NCI-H2171 treated with DMSO at 0.1 percent for 48 hours (cell line): ENCODE measurements at places on chromosomes 13 and 19.

GRCh38 chr19:48489608-48490216 lies 20.5 kb downstream of the CYTH2 start:
- peak; percentile 57 for DNase-seq

- DNase-seq: no peak
Measured at GRCh38 chr13:49641801-49642291, 13.5 kb downstream of the ARL11 start.

DNA sequence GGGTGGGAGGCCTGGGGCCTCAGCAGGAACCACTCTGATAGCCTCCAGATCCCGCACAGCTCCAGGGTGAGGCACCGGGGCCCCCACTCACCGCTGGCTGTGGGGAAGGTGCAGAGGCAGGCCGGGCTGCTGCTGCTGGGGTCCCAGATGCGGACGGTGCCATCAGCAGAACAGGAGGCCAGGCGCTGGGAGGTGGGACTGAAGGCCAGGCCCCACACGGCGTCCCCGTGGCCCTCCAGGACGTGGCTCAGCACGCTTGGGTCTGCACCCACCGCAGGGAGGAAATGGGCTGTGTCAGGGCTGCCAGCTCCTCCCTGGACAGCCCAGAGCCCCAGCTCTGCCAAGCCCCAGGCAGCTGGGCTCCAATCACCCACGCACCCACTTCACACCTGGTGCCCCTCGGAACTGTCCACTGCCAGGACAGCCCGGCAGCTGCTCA lies 6.1 kb upstream of the PRKD2 start:
- no peak for DNase-seq

DNA sequence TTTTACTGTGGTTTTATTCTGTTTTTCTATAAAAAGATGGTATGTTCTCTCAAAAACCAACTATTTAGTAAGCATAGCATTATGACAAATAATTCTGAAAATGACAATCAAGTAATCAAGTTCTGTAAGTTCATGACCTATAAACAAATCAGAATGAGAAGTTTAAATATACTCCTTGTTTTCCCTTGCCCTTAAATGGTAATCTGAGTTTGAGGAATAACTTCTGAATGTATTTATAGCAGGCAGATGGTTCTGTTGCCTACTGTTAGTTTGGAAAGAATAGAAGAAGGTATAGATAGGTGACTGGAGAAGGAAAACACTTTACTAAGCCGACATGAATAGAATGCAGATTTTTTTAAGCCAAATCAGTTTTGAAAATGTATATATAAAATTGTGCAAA lies 63.9 kb downstream of the POSTN start:
- no peak for DNase-seq

GRCh38 chr13:110319774-110320509 lies 12.9 kb downstream of the COL4A2 start:
- DNase-seq: no peak

DNA sequence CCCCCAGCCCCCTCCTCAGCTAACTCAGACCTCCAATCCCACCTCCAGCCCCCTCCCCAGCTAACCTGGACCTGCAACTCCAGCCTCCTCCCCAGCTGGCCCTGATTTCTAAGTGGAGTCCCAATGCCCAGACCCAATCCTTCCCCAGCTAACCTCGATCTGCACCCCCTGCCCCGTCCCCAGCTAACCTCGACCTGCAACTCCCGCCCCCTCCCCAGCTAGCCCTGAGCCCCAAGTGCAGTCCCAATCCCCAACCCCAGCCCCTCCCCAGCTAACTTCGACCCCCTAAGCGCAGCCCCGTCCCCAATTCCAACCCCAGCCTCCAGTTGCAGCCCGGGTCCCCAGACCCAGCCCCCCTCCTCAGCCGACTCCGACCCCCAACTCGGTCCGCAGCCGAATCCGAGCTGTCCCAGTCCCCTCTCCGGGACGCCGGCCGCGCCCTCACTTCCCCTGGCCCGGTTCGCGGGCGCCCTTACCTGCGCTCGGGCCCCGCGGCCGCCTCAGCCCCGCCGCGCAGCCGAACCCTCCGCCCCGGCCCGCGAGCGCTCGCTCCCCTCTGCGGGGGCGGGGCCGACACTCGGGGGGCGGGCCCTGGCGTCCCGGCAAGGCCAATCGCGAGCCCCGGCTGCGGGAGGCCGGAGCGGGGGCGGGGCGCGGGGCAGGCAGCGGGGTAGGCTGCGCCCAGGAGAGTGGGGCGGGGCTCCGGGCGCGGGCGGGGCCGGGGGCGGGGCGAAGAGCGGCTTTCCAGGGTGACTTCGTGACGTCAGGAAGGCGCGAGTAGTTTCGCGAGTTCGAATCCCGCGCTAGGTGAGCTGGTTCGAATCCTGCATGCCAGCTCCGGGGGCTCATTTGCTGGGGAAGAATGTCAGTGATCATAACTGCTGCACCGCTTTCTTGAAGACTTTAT lies at the start of gene GNG7:
Gene GNG7 (minus strand): TSS at position 525 of the 907 bp plus-strand sequence. CDS start 182,006 bp downstream, outside the sequence.
- DNase-seq: peak; percentile 79

- DNase-seq: peak; percentile 30
Measured at GRCh38 chr19:45455707-45456499, 11.9 kb upstream of the FOSB start.

- no peak for DNase-seq
Measured at GRCh38 chr19:54430306-54431254, 15.3 kb downstream of the TTYH1 start.

- peak; percentile 100 for DNase-seq
Measured at GRCh38 chr13:55553701-55554100, 1587.0 kb upstream of the PRR20A start.

GRCh38 chr13:54536112-54536511 lies 1507.5 kb downstream of the OLFM4 start:
- DNase-seq: peak; percentile 37

- DNase-seq: no peak
Measured at GRCh38 chr13:103133556-103133955, 67.3 kb upstream of the SLC10A2 start.

DNA sequence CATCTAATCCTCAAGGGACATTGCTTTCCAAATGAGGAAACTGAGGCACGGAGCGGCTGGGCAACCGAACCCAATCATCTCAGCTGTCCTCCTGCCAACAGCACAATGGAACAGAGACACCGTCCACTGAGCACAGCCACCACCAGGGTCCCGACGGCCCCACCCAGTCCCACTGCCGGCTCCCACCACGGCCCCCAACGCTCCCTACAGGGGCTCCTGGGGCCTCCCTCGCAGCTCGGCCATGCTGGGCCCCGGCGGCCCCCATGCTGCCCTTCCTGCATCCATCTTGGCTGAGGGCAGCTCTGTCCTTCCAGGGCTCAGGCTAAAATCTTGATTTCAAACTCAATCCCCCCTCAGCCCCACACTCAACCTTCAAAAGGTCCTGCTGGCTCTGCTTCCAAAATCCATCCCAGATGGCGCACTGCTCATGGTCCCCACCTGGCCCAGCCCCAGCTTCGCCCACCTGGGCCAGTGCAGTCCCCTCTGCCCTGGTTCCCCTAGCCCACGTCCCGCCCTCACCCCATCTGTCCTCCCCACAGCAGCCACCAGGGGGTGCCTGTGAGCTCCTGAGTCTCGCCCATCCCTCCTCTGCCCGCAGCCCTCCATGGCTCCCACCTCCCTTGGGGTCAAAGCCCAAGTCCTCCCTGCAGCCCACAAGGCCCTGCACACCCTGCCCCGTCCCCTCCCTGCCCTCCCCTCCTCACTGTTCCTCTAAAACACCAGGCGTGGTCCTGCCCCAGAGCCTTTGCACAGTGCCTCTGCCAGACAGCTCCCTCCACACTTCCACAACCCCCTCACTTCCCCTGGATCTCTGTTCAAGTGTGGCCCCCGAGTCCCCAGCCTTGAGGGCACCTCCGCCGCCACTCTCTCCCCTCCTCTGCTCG lies 7.9 kb downstream of the PIP5K1C start:
- no peak for DNase-seq

DNA sequence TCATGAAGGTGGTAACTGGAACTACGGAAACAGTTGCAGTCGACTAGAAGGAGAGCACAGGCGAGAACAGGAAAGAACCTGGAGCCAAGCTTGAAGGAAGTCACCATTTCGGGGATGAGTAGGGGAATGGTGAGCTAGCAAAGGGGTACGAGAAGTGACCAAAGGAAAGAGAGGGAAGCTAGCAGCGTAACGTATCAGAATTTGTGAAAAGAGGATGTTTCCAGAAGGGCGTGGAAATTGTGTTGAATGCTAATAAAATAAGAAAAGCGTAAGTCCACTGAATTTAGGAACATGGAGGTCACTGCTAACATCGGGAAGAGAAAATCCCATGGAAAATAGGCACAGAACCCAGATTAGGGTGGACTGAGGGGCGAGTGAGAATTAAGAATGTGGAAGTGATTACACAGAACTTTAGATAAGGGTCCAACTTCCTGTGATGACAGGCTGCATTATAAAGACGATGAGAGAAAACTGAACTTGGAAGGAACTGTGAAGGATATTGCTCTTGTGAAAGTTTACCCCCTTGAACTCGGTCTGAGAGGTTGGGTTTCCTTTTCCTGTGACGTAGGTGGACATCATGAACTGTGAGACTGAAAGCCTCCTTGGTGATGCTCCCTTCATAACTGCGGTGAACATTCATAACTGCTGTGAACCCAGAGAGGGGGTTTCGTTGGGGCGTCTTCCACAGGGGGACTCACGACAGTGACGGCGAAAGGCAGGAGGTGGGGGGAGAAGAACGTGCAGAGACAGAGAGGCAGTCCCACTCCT lies 2.0 kb upstream of the FFAR2 start:
- DNase-seq: no peak

GRCh38 chr13:90950160-90950559 lies 397.3 kb upstream of the MIR17HG start:
- no peak for DNase-seq

DNA sequence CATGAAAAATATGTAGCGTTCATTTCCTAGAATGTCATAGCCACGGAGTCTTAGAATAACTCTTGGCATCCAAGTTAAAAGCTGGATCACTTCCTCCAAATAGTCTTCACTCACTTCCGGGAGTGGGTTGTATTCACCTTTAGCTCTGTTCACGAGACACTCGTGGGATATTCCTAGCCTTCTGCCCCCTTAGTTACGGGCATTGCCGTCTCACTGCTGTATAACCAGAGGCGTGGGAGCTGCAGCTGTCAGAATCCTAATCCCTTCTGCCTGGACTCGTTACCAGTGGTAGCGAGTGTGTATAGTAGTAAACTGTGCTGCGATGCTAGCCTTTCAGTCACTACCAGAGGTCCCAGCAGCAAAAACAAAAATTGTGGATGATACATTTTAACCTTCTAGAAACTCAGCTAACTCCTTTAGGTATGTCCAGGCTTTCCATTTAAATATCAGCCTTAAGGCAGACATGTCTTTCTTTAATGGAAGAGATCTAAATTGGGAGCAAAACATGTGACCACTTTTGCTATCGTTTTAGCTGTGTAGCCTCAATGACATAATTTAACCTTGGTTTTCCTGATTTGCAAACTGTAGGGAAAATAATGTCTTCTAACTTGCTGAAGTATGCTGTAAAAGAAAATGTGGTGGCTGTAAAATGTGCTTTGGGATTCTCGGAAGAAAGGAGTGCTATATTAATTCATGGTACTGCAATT lies 34.1 kb downstream of the ERCC5 start:
- DNase-seq: no peak

DNA sequence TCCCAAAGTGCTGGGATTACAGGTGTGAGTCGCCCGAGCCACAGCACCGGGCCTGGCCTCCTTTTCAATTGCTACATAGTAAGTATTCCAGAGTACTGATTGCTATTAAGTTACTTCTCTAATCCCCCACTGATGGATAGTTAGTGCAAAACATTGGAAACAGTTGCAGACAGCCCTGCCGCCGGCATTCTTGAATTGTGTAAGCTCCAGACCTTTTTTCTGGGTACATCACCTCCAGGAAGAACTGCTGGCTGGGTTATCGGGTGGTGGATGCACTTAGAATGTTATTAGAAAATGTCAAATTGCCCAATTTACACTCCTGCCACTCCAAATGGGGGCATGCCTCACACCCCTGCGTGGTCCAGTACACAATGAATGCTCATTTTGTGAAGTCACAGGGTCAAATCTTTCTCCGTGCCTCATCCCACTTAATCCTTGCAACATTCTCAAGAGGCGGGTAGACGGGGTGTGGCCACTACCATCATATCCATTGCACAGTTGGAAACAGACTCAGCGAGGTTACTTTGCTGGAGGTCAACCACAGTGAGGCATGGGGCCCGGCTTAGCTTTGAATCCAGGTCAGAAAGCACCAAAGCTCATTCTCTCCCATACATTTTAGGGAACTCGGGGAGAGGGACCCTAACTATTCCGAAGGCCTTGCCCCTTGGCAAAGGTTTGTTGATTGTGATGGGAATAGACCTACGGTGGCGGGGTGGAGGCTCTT lies 1.0 kb upstream of the KDM4B start:
- no peak for DNase-seq

DNA sequence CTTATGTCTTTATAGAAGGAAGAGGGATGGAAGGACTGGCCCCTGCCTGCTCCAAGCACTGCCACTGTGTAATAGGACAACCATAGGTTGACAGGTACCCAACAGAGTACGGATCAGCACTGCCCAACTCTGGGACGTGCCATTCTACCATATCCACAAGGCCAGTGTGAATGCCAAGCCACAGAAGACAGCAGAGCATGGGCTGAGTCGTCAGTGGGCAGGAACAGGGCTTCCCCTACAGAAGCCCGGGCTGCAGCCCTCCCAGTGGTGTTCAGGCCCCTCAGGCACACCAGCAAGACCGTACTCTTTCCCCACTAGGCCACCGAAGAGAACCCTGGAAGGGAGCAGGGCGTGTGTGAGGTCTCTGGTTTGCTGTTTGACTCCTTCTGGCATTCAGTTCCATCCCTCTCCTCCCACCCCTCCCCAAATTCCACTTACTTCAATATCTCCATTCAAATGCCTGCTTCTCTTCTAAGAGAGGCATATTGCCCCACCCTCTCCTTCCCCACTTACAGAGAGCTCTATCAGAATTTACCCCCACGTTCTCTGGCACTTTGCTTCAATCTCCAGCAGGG lies 209.4 kb downstream of the FOXO1 start:
- no peak for DNase-seq

DNA sequence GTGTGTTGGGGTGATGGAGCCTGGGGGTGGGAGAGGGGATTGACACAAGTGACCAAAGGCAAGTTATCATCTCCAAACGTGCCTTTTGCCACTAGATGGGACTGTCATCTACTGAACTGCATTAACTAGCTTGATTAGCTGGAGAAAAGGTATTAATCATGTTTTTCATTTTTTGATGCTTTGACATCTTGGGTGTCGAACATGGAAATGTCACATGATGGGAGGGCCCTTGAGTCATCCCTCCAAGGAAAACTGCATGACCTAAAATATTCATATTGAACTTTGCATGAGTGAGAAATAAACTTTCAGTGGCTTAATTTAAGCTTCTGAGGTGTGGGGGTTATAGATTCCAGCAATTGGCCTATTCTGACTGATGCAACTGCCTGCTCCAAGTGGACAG lies 73.3 kb downstream of the ALOX5AP start:
- DNase-seq: no peak

DNA sequence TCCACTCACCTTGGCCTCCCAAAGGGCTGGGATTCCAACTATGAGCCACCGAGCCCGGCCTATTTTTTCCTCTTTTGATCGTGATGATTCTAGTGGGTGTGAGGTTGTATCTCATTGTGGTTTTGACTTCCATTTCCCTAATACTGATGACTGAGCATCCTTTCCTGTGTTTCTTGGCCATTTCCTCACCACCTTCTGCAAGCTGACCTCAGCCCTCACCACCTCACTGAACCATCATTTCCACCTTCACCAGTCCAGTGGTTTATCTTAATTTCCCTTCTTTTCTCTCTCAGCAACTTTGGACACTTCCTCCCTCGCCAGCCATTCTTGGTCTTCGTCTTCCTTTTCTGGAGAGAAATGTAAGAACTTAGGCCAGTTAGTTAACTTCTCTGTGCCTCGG lies 13.0 kb upstream of the BICRA start:
- DNase-seq: no peak
